ENCODE measurements at places on chromosomes 1 and 21. TPM values are rescaled to one million over a fixed set of nuclear protein-coding genes. Genes with fewer than 3 reads are reported as not detected.

Gene CYP4Z1
- total RNA-seq, result not detected

Gene PROX1
- total RNA-seq, result 0.13 TPM

Gene HCRTR1
- not detected for total RNA-seq

Gene DCST1
- total RNA-seq, result not detected

Gene OR14K1
- not detected for total RNA-seq

All from GM12878 (cell line).